ENCODE measurements at places on chromosomes 3 and 15.

GRCh38 chr15:57517030-57517671 lies 74.6 kb upstream of the MYZAP start:
- DNase-seq = no peak

- DNase-seq = no peak
Observed at GRCh38 chr15:83158393-83158792, 49.2 kb downstream of the HDGFL3 start.

- DNase-seq = no peak
Observed at GRCh38 chr3:125140011-125140817, 72.3 kb downstream of the SLC12A8 start.

- DNase-seq = no peak
Observed at GRCh38 chr15:80611543-80612080, 83.5 kb upstream of the ABHD17C start.

GRCh38 chr15:36926427-36926825 lies 173.9 kb downstream of the MEIS2 start:
- no peak for DNase-seq

GRCh38 chr15:45919806-45920205 lies 285.0 kb downstream of the SQOR start:
- no peak for DNase-seq

- no peak for DNase-seq
Observed at GRCh38 chr3:195868336-195868865, 40.0 kb downstream of the TNK2 start.

- no peak for DNase-seq
Observed at GRCh38 chr3:45381168-45381852, 7.1 kb upstream of the LARS2 start.

DNA sequence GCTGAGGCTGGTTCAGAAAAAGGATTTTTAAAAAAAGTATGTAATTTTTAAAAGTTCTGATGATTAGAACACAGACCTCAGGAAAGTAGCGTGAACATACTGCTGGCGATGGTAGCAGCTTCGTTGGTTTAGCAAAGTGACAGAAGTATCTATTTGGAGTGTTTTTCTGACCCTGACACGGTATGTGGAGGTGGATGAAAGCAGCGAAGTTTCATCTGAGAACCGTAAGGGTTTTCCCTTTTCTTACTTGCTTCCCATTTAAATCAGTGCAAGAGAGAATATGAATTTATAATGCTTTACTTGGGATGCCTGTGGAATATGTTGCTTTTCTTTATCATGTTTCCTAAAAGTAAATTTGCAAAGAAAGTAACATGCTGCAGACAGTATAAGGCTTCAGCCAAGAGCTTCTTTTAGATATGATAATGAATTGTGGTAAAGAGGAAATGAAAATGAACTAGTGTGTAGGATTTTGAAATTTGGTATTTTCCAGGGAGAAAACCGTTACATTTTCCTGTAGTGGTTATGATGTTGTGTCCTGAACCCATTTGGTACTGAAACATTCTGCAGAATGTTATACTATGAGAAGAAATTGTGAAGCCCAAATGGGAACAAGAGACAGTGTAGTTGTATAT lies 3.9 kb downstream of the CHST2 start:
- DNase-seq = no peak

GRCh38 chr3:16148213-16148612 lies 26.3 kb upstream of the GALNT15 start:
- no peak for DNase-seq

DNA sequence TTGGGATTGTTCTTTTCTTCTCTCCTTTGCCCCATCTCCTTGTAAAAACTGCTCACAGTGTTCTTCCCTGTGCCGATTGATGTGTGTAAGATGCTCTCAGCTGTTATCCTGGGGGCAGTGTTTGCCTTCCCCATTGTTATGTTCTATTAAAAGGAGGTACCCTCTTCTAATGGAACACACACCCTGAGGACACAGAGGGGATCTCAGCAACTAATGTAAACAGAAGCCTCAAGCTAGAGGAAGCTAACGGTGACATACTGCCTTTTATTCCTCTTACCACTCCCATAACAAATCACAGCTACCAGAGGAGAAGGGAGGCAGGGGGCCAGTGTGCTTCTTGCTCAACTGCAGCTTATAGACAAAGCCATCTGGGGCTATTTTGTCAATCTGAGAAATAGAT lies 2.2 kb downstream of the TAGLN3 start:
- DNase-seq = no peak

GRCh38 chr3:107994181-107994580 lies 96.7 kb downstream of the CD47 start:
- no peak for DNase-seq

- DNase-seq = no peak
Observed at GRCh38 chr3:21898316-21898715, 147.3 kb upstream of the ZNF385D start.

DNA sequence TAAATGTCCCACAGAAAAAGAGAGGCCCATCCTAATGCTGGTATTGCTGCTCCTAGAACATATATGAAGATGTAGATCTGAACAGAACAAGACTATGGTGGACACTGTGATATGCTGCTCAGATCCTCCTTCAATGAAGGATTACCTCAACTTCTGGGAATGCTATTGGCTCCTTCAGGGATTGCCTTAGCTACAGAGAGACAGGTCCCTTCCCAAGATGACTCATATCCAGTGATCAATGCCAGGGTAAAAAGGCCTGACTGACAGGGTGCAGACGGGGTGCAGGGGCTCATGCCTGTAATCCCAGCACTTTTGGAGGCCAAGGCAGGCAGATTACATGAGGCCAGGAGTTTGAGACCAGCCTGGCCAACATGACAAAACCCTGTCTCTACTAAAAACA lies 20.5 kb upstream of the STAG1 start:
- DNase-seq = no peak

DNA sequence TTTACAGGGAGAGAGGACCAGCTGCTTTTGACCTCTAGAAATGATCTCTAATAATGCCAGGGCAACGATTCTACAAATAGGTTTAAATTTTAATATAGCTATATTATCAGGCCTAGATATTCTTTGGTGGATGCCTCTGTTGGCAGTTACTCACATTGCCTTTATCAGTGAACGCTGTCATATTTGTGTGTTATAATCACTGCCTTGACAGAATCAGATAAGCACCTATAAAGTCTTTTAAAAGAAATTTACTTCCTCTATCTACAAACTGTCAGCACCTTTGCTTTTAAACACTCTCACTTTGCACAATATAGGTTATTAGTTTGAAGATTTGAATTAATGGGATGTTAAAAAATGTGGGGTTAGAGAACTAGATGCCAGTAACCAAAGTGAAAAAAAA lies 324.1 kb downstream of the ZIC1 start:
- DNase-seq = no peak

GRCh38 chr15:69784798-69785566 lies 312.7 kb downstream of the TLE3 start:
- DNase-seq = no peak

DNA sequence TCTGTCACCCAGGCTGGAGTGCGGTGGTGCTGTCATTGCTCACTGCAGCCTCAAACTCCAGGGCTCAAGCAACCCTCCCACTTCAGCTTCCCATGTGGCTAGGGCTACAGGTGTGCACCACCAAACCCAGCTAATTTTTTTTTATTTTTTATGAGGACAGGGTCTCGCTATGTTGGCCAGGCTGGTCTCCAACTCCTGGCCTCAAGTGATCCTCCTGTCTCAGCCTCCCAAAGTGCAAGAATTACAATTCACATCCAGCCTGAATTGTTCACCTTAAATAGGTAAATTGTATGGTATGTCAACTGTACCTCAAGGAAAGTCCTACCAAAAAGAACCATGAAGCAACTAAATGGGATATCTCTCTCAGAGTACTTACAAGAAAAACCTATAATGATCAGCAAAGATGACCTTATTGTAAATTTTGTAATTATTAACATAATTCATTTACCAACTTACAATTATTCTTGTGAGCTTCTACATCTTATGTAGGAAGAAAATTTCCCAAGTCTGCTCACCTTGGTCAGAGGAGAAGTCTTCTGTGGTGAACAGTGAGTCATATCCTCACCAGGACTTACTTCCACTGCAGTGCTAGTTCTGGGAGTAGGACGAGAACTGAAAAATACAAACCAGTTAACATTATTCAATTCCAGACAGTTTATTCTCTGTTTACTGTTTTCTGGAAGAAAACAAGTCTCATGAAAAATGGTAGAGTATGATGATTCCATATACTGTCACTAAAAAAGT lies 54.4 kb downstream of the ULK4 start:
- no peak for DNase-seq

GRCh38 chr3:147462856-147463255 lies 53.7 kb downstream of the ZIC1 start:
- no peak for DNase-seq

- no peak for DNase-seq
Observed at GRCh38 chr3:114730397-114730796, 416.7 kb downstream of the ZBTB20 start.

DNA sequence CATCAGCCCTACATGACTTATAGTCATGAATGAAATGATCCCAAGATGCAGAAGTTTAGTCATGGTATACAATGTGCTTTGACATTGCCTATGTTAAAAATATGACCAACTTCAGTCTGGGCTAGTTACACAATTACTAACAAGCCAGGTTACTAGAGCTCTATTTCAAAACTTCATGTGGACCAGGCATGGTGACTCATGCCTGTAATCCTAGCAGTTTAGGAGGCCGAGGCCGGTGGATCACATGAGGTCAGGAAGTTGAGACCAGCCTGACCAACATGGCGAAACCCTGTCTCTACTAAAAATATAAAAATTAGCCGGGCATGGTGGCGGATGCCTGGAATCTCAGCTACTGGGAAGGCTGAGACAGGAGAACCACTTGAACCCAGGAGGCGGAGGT lies 613.0 kb downstream of the CADM2 start:
- DNase-seq = no peak

DNA sequence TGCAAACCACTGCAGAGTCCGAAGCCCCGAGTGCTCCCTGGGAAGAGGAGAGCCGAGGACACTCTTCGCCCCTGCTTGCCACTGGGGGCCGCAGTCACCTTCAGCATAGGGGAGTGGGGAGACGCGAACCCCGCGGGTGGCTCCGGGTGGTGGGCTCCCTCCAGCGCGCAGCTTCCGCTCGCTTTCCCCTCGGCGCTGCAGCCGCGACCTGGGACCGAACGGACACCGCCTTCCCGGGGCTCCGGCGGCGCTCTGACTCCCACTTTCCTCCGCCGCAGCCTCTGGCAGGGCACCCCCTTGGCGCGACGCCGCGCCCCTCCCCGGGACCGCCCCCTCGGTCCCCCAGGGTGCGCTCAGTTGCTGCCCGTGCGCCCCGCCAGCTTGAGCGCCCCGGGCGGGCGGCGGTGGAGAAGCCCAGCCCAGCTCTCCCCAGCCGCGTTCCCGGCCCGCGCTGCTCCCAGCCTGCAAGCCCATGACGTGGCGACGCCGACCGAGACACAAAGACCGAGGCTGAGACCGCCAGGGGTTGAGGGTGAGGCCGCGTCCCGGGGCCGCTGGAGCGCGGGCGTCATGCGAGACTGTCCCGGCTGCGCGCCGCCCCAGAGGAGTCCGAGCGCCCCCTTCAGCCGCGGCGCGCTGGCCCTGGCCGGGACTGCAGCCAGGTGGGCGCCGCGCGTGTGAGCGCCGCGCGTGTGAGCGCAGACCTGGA lies at the start of gene MINAR1:
Gene MINAR1 (plus strand): TSS at position 701 of the 709 bp plus-strand sequence. CDS start 23,812 bp downstream, outside the sequence.
- no peak for DNase-seq

DNA sequence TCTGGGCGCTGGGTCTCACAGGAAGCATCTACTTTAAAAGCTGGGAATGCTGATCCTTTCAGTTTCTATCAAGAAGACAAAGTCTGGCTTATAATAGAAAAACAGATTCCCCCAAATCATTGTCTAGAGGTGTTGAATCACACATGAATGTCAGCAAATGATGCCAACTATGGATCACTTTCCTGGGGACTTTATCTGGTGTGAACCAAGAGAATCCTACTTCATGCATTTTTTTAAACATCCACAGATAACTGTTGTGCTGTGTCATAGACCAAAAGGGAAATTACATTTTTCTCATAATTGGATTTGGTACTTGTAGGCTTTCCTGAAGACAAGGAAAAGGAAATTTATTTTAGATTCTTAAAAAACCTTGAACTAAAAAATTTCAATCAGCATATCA lies 132.7 kb downstream of the CD47 start:
- no peak for DNase-seq

GRCh38 chr3:150161011-150161410 lies 190.3 kb upstream of the PFN2 start:
- DNase-seq = no peak

DNA sequence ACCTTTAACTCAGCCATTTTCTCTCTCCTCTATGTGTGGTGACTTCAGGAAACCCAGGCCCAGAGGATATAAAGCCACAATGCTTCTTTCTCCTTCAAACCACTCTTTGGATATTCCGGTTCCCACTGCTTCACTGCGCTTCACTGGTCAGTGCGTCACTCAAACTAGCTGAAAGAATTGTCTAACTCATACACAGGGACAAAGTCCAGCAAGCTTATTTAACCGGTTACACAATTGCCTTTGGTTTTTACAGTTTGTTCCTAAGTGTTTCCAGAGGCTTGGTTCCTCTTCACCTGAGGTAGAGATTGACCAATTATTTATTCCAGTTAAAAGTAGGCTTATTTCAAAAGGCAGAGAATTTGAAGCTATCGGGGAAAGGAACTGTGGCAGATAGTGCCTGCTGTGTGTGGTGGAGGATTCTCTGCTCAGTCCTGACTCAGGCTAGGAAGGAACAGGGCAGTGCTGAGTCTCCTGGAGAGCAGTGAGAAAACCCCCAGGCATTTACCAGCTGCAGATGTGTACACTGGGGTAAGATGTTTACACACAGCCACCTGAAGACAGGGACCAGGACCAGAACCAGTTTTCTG lies at the start of gene HGD:
Gene HGD (minus strand): TSS at position 145 of the 587 bp plus-strand sequence. CDS start 128 bp downstream, at position 17.
- DNase-seq = no peak

- no peak for DNase-seq
Observed at GRCh38 chr3:11377719-11378118, 105.5 kb downstream of the ATG7 start.

- no peak for DNase-seq
Observed at GRCh38 chr3:71102111-71102983, 481.2 kb downstream of the FOXP1 start.

DNA sequence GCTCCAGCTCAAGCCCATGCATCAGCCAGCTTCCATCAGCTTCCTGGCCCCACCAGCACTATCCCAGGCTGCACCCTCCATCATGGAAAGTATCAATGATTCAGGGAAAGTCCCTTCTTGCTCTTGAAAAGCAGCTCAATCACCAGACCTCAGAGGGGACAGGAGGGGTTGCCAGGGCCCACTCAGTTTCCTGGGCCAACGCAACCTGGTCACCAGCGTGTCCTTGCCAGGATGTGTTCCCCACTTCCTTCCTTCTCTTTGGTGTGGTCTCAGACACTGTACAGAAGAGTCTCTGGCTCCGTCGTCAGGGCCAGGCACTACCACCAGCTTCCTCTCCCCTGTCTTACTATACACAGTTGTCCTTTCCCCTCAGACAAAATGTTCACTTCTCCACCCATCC lies 3.0 kb downstream of the HDC start:
- DNase-seq = peak; percentile 22

GRCh38 chr3:115077501-115078250 lies 69.4 kb downstream of the ZBTB20 start:
- no peak for DNase-seq

DNA sequence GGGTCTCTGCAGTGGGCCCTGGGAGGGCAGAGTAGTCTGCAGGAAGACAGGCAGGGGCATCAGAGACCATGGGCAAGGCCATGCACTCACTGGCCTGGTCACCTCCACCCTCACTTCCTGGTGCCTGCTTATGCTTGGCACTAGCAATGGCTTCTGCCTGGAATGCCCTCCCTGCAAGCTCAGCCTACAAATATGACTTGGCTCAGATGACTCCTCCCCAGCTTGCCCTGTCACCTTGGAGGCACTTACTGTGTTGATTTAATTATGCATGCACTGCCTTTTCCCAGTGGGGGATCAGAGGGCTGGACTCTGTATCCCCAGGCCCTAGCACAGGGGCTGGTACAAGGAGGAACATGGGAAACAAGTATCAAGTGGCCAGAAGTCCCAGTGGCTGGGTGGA lies 7.8 kb downstream of the C3orf18 start:
- DNase-seq = no peak
